ENCODE measurements at places on chromosomes 1 and 21.
A peak's percentile ranks its signal among the peaks of the same experiment; 100 is the strongest.

DNA sequence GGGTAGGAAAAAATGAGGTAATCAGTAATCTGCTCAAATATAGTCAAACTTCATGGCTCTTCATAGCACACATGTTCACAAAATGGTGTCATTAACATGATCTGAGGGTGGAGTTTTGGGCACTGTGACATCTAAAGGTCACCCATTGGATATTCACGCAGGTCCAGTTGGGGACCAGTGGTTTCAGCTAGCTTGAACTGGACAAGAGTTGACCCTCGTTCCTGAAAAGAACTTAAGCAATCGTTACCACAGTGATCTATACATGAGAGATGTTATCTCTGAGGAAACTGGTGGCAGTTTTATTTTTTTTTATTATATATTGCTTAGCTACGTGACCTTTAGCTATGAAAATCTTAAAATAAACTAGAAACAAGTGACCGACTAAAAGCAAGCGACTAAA lies 3.0 kb upstream of the OR2C3 start:
- no peak for DNase-seq

DNA sequence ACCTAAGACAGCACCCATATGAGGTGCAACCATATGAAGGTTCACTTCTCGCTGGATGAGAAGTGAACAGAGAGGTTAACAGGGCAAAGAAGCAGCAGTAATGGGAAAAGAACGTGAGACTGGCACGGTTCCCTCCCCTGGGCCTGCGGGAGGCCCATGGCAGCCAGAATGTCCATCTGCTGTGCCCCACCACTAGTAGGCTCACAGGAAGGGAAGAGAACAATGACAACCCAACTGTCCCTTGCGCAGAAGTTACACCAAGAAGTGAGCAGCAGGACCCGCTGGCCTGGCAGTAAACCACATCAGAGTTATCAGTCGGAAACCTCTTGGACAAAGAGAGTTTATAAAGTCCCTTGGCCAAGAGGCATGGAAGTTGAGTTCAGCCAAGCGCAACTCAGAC lies 11.3 kb downstream of the HIVEP3 start:
- DNase-seq, result no peak

DNA sequence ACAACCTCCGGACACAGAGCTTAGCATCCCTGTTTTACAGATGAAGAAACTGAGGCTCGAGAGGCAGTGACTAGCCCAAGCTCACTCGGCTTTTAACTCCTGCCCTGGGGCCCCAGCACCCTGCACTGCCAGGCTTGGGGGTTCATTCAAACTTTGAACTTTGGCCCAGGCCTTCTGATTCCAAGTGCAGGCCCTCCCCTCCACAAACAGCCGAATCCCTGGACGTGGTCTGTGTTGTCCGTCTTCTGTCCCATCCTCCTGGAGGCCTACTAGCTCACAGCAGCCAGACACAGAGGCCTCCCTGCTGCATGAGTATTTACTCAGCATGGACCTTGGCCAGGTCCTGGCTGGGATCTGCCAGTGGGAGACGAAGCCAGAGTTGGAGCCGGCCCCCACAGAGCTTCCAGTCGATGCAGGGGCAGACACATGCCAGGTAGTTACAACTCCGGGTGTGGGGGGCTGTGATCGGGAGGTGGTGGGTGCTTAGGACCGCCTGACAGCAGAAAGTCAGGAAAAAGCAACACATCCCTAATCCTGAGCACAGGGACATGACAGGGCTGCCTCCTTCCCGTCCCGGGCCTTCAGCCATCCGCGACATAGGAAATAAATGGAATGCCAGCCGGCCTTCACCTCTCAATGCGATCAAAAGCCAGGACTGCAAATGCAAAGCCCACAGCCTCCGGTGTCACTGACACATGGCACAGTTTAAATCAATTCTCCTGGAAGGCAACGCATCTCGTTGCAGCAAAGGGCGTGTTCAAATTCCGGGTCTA lies 7.4 kb downstream of the IFFO2 start:
- peak; percentile 68 for DNase-seq

DNA sequence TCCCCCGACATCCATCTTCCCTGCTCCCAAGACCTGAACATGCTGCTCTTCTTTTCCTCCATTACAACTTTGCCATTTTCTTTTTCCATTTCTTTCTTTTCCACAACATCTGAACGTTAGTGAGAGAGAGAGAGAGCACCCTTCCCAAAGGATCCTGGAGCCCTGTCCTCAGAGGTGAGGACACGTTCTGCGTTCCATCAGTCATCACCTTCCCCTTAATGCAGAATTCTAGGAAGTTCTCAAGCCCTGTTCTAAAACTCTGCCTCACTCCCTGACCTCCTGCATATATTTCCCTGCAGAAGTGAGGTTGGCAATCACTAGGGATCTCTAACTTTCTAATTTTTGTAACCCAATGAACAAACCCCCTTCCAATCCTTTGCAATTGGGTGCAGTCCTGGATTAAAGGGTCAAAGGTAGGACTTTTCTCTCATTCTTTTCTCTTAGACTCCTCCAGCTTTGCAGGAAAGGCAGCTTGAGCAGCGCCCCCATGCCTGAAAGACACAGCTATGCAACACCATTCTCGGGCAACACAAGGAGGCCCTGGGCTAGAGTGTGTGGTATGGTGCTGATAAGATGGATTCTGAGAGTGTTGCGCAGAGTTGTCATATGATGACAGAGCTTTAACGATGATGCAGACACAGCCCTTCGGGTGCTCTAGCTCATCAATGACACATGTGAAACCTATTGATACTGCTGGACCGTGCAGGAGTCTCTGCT lies 59.2 kb upstream of the TNR start:
- DNase-seq, result no peak

DNA sequence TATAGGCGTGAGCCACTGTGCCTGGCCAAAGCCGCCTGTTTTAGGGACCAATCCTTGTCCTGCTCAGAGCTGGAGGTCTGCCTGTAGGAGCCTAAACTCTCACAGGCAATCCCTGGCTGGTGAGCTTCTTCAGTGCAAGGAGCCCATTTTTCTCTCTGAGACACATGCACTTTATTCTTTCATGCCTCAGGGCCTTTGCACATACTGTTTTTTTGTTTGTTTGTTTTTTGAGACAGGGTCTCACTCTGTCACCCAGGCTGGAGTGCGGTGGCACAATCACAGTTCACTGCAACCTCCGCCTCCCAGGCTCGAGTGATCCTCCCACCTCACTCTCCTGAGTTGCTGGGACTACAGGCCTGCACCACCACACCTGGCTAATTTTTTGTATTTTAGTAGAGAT lies 21.6 kb upstream of the PINK1 start:
- DNase-seq, result no peak

DNA sequence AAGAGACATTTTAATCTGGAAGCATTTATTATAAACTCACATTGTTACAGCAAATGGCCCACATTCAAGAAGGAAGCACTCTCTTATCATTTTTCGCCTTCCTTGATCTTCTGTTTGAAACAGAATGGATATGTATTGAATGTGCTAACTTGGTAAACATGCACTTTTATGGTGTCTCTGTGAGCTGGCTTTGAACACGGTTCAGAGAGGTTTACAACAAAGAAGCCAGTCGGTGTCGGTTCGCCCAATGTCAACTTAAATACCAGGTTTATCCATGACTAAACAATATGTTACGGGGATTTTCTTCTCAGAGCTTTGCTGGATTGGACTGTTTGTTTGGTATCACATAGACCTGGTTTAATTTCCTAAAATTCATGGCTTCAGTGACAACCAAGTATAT lies 226.4 kb downstream of the TGFB2 start:
- no peak for DNase-seq

Data from astrocyte of the spinal cord (primary cell).